Stimulated activated CD8-positive, alpha-beta memory T cell treated with anti-CD3 and anti-CD28 coated beads, Interleukin-7, amount 100 ng/mL, for 1 hour (primary cell): ENCODE measurements at places on chromosomes 4 and X.

- DNase-seq, result no peak
Observed at GRCh38 chr4:90189178-90189577, 62.0 kb downstream of the CCSER1 start.

GRCh38 chr4:71259280-71259679 lies 79.5 kb upstream of the SLC4A4 start:
- no peak for DNase-seq

- DNase-seq, result no peak
Observed at GRCh38 chr4:136442447-136442846, 1089.8 kb downstream of the PCDH18 start.

GRCh38 chrX:134933911-134934310 lies 56.9 kb upstream of the SMIM10 start:
- no peak for DNase-seq

DNA sequence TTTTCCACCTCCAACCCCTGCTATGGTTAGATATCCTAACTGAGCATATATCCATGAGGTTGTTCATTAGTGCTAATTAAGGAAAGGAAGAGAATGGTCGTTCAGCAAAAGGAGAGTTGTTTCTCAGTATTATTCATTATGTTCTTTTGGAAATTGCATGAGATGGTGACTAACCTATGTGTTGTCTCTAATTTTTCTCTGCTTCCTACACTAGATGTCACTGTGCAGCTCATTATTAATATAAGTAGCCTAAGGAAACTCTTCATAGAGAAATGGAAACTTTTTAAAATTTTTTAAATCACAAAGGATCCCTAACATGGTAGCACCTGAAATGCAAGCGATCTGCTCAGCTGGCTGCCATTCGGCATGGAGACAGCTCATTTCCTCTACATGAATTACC lies 67.7 kb upstream of the FAM9A start:
- no peak for DNase-seq

DNA sequence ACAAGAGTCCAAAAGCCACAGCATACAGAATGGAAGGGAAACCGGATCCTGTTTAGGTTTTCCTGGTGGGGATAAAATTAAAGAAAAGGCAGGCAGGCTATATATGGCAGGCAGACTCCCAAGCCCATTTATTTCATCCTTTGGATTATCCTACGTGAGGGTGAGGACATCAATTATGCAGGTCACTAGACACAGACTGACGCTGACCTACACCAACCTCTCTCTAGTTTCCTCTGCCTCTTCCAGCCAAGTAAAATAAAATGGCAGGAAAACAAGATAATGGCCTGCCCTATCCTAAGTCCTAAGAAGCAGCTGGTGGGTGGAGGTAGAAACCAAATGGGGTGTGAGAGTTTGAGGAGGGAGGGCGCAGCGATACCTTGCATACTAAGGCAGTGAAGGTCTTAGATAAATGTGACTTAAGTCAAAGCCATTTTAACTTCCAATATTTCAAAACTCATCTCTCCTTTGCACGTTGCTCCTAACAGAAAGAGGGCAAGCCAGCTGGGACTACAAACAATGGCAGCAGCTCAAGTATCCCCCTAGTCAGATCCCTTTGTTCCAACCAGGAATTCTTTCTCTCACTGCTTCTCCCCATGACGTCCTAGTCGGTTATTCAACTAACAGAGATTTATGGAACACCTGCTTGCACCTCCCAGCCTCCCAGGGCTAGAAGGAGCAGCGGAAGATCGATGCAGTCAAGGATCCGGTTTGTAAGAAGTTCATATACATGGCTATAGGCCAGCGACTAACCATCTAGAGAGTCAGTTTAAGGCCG lies 72.8 kb downstream of the IRF2 start:
- no peak for DNase-seq
